ENCODE measurements at places on chromosomes 5 and 9. TPM values are rescaled to one million over a fixed set of nuclear protein-coding genes. Genes with fewer than 3 reads are reported as not detected.
A peak's percentile ranks its signal among the peaks of the same experiment; 100 is the strongest.

- no peak for DNase-seq
Measured at GRCh38 chr9:126424511-126424910, 97.9 kb downstream of the MVB12B start.

DNA sequence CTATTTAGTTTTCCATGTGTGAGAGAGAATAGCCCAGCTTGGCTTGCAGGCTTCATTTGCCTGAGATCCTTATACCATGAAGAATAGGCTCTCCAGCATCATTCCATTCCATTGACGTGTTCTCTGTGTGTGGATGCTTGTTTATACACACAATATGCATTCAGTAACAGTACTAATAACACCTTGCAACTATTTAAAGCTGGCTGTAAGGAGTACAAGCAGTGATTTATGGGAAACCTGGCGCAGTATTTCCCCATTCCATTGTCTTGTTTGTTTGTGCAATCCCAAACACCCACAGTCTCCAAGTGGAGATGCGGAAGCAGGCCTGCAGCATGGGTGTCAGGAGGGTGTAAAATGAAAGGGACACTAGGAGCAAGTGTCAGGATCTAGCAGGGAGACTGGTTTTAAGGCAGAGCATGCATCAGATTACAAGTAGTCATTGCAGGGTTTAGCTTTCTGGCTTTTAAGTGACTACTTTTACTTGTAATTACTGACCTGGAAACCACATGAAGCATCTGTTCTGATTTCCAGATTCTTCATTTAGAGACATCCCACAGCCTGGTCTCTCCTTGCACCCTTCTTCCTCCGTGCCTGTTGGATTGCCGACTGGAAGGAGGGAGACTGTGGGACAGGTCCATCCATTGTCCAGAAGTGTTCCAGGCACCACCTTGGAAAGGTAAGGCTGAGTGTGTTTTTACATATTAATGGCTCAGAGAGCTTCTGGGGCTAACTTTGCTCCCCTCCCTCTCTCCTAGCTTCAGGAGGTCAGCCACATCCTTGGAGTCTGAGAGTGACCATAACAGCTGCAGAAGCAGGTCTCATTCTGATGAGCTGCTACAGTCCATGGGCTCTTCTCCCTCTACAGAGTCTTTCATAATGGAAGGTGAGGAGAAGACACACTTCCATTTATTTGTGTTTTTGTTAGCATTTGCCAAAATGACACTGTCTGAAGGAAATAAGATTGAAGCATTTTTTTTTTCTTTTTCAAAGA lies 241.6 kb downstream of the ARHGEF28 start:
- peak; percentile 17 for DNase-seq

- DNase-seq: no peak
Measured at GRCh38 chr9:78682216-78682615, 385.3 kb downstream of the PSAT1 start.

DNA sequence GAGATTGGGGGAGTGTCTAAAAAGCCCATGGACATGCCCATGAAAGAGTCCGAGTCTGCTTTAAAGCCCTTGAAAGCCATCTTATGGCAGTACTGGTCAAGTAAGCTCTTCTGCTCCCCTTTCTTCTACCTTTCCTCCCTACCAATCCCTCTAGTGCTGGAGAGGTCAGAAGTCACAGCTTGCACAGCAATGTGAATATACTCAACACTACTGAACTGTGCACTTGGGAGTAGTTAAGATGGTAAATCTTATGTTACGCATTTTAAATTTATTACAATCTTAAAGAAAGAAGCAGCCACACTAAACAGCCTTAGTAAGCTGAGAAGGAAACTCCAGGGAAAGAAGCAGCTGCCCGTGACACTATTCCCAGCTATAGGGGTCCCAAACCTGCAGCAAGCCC lies 12.3 kb upstream of the TRAF1 start:
- DNase-seq: no peak

- DNase-seq: no peak
Measured at GRCh38 chr9:129629251-129629820, 3.4 kb downstream of the NTMT1 start.

DNA sequence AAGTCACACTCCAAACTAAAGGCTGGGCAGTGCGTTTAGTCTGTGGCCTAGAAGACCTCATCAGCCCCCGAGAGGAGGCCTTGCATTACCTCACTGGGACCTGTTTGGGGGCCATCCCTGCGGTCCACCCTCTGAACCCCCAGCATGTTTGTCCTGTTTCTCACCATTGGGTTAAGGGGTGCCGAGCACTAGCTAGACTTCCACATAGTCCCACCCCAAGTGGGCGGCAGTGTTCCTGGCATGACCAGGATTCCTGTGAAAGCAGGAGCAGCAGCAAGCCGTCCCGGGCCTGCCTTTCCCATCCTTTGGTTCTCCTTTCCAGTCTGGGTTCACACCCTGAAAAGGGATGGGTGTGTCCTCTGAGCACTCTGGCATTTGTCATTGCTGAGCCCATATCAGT lies 26.6 kb upstream of the SAP30L start:
- DNase-seq: no peak

DNA sequence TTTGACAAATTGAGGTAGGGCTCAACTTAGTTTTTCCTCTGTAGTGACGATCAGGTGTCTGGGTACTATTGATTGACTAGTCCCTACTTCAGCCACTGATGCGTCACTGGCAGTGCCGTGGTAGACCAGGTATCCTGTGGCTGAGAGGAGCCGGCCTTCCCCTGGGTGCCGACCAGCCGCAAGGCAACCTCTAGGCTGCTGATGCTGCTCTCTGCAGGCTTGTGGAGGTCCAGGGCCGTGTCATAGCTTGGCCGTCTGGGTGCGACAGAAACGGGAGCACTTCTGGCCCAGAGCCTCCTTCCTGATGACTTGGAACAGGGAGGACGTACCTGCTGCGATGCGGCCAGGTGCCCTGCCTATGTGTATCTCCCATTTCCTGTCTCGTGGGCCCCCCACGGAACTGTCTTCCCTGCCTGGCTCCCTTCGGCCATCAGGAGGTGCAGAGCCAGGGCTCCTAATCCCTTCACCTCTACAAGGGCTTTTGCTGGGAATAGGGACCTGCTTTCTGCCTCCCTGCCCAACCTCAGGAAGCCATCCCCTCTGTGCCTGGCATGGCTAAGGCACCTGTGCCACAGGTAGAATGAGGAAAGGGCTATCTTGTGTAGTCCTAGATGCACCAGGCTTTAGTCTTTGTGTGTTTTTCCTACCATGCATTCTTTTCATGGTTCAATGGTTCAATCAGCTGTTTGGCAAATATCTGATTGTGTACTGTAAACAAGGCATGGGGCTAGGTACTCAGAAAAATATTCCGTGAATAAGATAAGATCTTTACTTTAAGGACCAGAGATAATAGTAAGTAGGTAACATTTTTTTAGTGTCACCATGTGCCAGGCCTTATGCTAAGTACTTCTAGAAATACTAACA lies 44.6 kb downstream of the MVB12B start:
- DNase-seq: no peak

SLC46A2 gene
- not detected for total RNA-seq

CTSL gene
- total RNA-seq: 169 TPM

RLN1 gene
- 0.39 TPM for total RNA-seq

ZNF608 gene
- 15.9 TPM for total RNA-seq

EPB41L4B gene
- under 0.01 TPM for total RNA-seq

SPINK7 gene
- total RNA-seq: not detected

All from RPMI7951 (cell line).